ENCODE measurements at places on chromosomes 12 and 14.

DNA sequence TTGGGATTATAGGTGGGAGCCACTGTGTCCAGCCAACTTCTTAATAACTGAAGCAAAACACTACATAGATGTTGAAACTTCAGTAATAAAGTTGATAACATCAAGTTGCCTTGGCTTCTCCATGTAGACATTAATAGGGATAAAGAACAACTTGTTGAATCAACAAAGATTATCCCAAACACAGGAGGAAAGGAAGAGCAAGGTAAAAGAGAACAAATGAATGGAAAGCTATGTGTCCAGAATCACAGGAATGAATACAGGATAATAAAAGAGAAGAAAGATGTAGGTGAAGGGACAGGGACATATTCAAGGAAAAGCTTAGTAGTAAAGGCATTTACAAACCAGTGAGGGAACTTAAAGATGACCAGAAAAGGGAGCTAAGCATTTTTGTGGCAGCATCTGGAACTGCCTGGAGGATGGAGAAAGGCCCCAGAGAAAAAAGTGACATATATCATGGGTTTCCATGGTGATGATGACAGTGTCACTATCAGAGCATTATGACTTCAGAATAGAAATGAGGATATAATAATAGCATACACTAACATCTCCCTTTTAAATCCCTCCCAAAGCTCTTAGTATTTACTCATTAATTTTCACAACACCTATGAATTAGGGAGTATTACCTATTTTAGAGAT lies 24.0 kb upstream of the MDM1 start:
- H3K27ac ChIP-seq, result no peak overlapping the region
- no peak overlapping the region for H3K4me3 ChIP-seq
- H3K27me3 ChIP-seq, result no peaks in the 10 kb centered on the region
- no peak for DNase-seq
- peaks cover 4% of the 10 kb centered on the region for H3K4me1 ChIP-seq
- no peaks in the 10 kb centered on the region for H3K36me3 ChIP-seq

GRCh38 chr12:80195074-80195726 lies 95.9 kb downstream of the OTOGL start:
- no peaks in the 10 kb centered on the region for H3K36me3 ChIP-seq
- no peaks in the 10 kb centered on the region for H3K27me3 ChIP-seq
- no peak overlapping the region for H3K4me3 ChIP-seq
- peak; percentile 77 for DNase-seq
- H3K27ac ChIP-seq, result no peak overlapping the region

DNA sequence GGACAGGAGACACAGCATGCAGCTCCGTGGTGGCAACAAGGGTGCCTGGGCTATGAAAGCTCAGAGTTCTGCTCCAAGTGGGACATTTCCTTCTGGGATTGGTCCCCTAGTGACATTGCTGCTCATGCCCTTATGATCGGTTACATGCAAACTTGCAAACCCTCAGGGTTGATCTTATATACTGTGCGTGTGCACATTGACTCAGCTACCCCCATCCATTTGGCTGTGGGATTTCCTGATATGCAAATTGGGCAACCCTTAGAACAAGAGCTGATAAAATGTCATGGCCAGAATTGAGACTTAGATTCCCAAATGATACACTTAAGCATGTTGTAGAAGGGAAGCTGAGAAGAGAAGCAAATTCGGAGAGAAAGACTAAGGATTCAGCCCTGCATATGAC lies 72.8 kb upstream of the BDKRB2 start:
- no peak overlapping the region for H3K4me3 ChIP-seq
- H3K36me3 ChIP-seq, result no peaks in the 10 kb centered on the region
- H3K27me3 ChIP-seq, result no peaks in the 10 kb centered on the region
- no peaks in the 10 kb centered on the region for H3K4me1 ChIP-seq

GRCh38 chr14:73851000-73851399 lies 631 bp upstream of the PTGR2 start:
- peak overlapping the region; percentile 90 for H3K4me3 ChIP-seq
- H3K27ac ChIP-seq, result peak overlapping the region; percentile 97
- H3K27me3 ChIP-seq, result no peaks in the 10 kb centered on the region
- DNase-seq, result peak; percentile 61
- no peaks in the 10 kb centered on the region for H3K36me3 ChIP-seq

DNA sequence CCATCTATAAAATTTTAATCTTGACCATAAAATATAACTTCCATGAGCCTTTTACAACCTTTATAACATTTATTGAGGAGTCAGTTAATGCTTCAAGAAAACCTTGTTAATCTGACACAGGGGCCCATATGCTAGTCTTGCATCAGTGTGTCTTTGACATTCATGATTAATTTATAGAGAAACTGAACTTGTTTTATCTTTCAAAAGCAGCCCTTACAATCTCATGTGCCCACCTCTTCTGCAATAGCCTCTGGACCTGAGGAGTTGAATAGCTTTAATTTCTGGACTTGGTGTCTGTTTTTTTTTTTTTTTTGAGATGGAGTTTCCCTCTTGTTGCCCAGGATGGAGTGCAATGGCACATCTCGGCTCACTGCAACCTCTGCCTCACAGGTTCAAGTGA lies 8.6 kb upstream of the LPCAT3 start:
- H3K27me3 ChIP-seq, result no peaks in the 10 kb centered on the region
- no peaks in the 10 kb centered on the region for H3K4me1 ChIP-seq
- no peak for DNase-seq
- no peak overlapping the region for H3K27ac ChIP-seq
- no peak overlapping the region for H3K4me3 ChIP-seq

GRCh38 chr12:58787021-58787760 lies 133.1 kb downstream of the LRIG3 start:
- H3K4me1 ChIP-seq, result no peaks in the 10 kb centered on the region
- no peak overlapping the region for H3K4me3 ChIP-seq
- H3K27me3 ChIP-seq, result no peaks in the 10 kb centered on the region
- H3K27ac ChIP-seq, result no peak overlapping the region
- H3K36me3 ChIP-seq, result no peaks in the 10 kb centered on the region
- no peak for DNase-seq

GRCh38 chr12:749751-750270 lies 2.6 kb upstream of the WNK1 start:
- no peaks in the 10 kb centered on the region for H3K36me3 ChIP-seq
- H3K27ac ChIP-seq, result no peak overlapping the region
- H3K4me3 ChIP-seq, result no peak overlapping the region
- DNase-seq, result no peak

DNA sequence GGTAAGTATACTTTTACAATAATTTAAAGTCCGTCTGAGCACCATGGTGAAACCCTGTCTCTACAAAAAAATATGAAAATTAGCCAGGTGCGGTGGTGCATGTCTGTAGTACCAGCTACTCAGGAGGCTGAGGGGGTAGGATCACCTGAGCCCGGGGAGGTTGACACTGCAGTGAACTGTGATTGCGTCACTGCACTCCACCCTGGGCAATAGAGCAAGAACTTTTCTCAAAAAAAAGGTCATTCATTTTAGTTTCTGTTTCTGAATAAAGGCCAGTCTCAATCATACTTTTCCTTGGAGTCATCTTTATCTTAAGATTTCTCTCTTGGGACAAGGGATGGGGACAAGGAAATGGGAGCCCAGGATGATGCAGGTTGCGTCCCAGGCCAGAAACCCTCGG lies 12.9 kb downstream of the ANKRD13A start:
- DNase-seq, result peak; percentile 43
- peaks cover 15% of the 10 kb centered on the region for H3K36me3 ChIP-seq
- H3K27ac ChIP-seq, result peak overlapping the region; percentile 58
- no peaks in the 10 kb centered on the region for H3K4me1 ChIP-seq
- peak overlapping the region; percentile 7 for H3K4me3 ChIP-seq

DNA sequence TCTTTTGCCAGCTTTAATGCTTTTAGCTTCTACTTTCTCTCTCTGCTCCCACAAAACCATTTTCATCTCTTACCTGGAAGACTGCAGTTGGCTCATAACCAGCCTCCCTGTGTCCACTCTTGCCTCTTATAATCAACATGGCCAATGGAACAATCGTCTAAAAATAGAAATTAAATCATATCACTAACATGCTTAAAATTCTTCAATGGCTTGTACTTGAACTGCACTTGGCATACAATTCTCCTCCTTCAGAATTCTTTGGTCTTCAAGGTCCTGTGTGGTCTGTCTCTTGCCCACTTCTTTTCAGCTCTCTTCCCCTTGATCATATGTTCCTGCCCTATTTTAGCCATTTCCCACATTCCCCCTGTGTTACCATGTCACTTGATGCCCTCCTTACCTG lies 342.2 kb downstream of the ATP23 start:
- no peaks in the 10 kb centered on the region for H3K36me3 ChIP-seq
- no peak for DNase-seq
- no peaks in the 10 kb centered on the region for H3K27me3 ChIP-seq
- no peaks in the 10 kb centered on the region for H3K4me1 ChIP-seq
- no peak overlapping the region for H3K4me3 ChIP-seq

DNA sequence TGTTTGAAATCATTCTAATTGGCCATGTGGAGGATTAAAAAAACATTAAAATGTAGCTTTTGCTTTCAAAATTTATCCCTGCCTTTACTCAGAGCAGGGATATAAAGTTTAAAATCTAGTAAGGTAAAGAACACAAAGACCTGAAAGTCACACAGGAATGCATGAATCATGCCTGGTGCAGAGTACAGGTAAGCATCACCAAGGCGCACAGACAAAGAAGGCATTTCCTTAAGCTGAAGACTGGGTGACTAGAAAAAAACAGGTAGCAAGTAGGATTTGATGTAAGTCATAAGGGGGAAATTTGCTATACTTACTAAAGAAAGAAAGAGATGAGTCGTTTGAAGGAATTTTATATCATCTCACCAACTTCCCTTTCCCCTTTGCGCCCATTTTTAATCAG lies 405.6 kb downstream of the GXYLT1 start:
- H3K27ac ChIP-seq, result no peak overlapping the region
- H3K36me3 ChIP-seq, result no peaks in the 10 kb centered on the region
- no peak overlapping the region for H3K4me3 ChIP-seq
- no peaks in the 10 kb centered on the region for H3K4me1 ChIP-seq

GRCh38 chr14:59189091-59189785 lies 771 bp downstream of the DAAM1 start:
- no peak for DNase-seq
- H3K4me3 ChIP-seq, result peak overlapping the region; percentile 89
- H3K27me3 ChIP-seq, result no peaks in the 10 kb centered on the region
- no peaks in the 10 kb centered on the region for H3K36me3 ChIP-seq
- no peaks in the 10 kb centered on the region for H3K4me1 ChIP-seq

DNA sequence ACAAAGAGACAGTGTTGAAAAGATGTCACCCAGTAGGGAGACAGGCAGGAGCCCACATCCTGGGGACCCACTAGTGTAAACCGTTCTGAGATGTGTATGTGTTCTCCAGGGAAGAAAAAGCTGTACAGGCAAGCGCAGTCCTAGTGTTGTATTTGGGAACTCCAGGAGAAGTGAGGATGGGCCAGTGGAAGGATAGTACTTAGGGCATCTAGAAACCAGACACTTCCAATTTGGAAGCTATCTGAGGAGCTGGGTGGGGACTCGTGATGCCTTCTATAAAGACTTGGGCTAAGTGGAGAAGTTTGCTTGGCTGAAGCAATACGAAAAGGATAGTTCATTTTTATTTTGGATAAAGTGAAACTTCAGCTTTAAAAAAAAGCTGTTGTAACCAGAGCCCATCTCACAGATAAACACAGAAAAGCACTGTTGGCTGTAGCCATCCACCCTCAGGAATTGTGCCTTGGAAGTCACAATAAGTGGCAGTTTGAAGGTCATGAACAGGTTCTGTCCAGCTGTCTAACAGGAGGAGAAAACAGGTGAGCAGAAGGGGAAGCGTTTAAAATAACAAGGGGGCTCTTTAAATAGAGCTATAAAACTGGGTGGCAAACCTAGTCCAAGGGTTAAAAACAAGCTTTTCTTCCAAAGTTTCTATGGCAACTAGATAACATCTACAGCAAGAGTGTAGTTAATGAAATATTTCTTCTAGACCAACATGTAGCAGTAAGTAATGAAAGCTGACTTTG lies 108.0 kb upstream of the ARHGAP5 start:
- H3K36me3 ChIP-seq, result no peaks in the 10 kb centered on the region
- no peaks in the 10 kb centered on the region for H3K27me3 ChIP-seq
- peaks cover 36% of the 10 kb centered on the region for H3K4me1 ChIP-seq
- H3K27ac ChIP-seq, result peak overlapping the region; percentile 28
- no peak overlapping the region for H3K4me3 ChIP-seq

- peak overlapping the region; percentile 34 for H3K4me3 ChIP-seq
- H3K27me3 ChIP-seq, result no peaks in the 10 kb centered on the region
- peaks cover 13% of the 10 kb centered on the region for H3K4me1 ChIP-seq
- no peaks in the 10 kb centered on the region for H3K36me3 ChIP-seq
- no peak for DNase-seq
Observed at GRCh38 chr14:105398726-105399465, 558 bp downstream of the TEX22 start.

- H3K36me3 ChIP-seq, result no peaks in the 10 kb centered on the region
- no peaks in the 10 kb centered on the region for H3K4me1 ChIP-seq
- no peak overlapping the region for H3K4me3 ChIP-seq
- no peaks in the 10 kb centered on the region for H3K27me3 ChIP-seq
Observed at GRCh38 chr12:84644908-84645307, 267.7 kb downstream of the SLC6A15 start.

DNA sequence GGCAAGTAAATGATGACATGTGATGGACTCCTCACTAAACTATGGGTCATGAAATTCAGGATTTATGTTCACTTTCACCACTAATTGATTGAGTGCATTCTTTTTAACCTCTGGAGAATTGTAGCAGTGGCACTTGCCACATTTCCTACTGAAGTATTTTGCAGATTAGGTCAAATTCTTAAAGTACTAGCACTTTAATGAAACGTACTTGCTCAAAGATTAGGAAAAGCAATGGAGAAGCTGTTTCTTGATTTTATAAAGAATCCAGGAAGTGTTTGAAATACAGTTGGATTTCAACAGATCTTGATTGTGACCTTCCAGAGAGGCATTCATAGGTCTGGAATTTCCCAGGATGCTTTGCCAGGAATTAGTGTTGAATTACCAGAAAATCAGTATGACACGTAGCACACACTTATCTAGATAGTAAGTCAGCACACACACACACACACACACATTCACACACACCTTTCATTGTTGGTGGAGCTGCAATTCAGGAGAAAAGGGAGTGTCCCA lies 162.6 kb downstream of the MYRFL start:
- DNase-seq, result peak; percentile 87
- H3K36me3 ChIP-seq, result no peaks in the 10 kb centered on the region
- H3K4me3 ChIP-seq, result no peak overlapping the region
- no peaks in the 10 kb centered on the region for H3K27me3 ChIP-seq
- no peak overlapping the region for H3K27ac ChIP-seq

- H3K4me1 ChIP-seq, result no peaks in the 10 kb centered on the region
- no peaks in the 10 kb centered on the region for H3K36me3 ChIP-seq
- DNase-seq, result peak; percentile 46
- H3K27ac ChIP-seq, result peak overlapping the region; percentile 68
- H3K4me3 ChIP-seq, result peak overlapping the region; percentile 79
Observed at GRCh38 chr12:111842556-111843396, 748 bp downstream of the MAPKAPK5 start.

- no peaks in the 10 kb centered on the region for H3K36me3 ChIP-seq
- H3K4me1 ChIP-seq, result no peaks in the 10 kb centered on the region
- no peak overlapping the region for H3K27ac ChIP-seq
- DNase-seq, result no peak
- no peaks in the 10 kb centered on the region for H3K27me3 ChIP-seq
Observed at GRCh38 chr12:32211900-32212156, 105.2 kb downstream of the BICD1 start.

Measured in kidney (tissue), 22 donors.